Tongue (tissue), 3 donors: ENCODE measurements at places on chromosomes 2 and 18. TPM values are rescaled to one million over a fixed set of nuclear protein-coding genes. Genes with fewer than 3 reads are reported as not detected.

Gene ITGB6
- 61.3 TPM for total RNA-seq

Gene UGT1A3
- total RNA-seq = 0.51 TPM

Gene NEU2
- not detected for total RNA-seq

Gene TMEM87B
- total RNA-seq = 26.4 TPM

Gene LAMA3
- 37.0 TPM for total RNA-seq
